ENCODE measurements at places on chromosomes 7 and 10. TPM values are rescaled to one million over a fixed set of nuclear protein-coding genes. Genes with fewer than 3 reads are reported as not detected.

DNA sequence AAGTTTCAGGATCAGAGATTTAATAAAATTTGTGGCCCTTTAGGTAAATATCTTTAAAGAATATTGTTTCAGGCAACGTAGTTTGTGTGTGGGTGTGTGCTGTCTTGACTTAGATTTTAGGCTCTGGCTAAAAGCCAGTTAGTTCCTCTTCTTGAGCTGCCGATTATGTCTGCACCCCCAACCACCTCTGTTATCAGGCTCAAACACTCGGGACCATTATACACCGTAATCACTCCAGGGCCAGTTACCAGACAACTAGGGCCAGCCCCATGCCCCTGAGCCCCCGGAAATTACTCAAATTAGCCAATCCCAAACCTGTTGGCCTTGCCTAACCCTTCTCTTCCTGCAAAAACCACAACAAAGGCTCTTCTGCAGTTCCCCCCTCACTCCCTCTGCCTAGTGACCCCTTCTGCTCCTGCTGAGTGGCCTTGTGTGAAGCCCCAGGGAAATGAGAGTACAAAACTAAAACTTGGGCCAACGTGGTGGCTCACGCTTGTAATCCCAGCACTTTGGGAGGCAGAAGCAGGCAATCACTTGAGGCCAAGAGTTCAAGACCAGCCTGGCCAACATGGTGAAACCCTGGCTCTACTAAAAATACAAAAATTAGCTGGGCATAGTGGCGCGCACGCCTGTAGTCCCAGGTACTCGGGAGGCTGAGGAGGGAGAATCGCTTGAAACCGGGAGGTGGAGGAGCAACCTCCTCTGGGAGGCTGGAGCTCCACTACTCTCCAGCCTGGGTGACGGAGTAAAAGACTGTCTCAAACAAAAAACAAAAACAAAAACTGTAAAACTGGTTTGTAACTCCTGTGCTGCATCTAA is 9.2 kb upstream of the HNRNPF start:
- H3K4me3 ChIP-seq: no peak overlapping the region
- H3K27me3 ChIP-seq: no peaks in the 10 kb centered on the region
- no peaks in the 10 kb centered on the region for H3K36me3 ChIP-seq
- H3K27ac ChIP-seq: peak overlapping the region; percentile 53
- H3K4me1 ChIP-seq: peaks cover 23% of the 10 kb centered on the region

- no peaks in the 10 kb centered on the region for H3K27me3 ChIP-seq
- no peak for DNase-seq
- H3K4me1 ChIP-seq: no peaks in the 10 kb centered on the region
Measured at GRCh38 chr7:105470090-105470489, 52.0 kb downstream of the PUS7 start.

The LIPA gene
- 57.9 TPM for total RNA-seq

DNA sequence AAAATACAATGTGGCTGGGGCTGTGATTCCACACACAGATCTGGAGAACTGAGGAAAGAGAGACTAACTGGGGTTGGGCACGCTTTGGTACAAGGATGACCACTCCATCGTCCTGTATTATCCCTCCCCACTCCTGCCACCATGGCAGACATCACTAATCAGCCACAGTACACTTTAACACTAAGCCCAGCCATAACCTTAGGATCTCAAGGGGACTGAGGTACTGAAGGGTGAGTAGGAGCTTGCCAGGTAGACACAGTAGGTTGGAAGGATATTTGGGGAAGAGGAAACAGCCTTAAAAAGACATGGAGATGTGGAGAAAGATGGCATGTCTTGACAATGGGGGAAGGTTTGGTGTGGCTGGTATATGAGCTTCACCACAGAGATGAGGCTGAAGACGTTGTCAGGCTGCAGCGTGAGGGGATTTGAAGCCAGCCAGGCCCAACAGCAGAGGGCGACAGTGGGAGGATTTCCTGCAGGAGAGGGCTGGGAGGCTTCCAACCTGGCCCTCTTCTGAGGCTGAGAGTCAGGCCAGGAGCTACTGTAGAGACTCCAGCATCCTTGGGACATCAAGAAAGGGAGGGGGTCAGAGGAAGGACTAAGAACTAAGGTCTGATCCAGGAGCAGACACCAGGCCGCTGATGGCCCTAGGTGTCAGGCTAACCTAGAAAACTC is 58.6 kb upstream of the COL13A1 start:
- no peaks in the 10 kb centered on the region for H3K4me1 ChIP-seq
- no peaks in the 10 kb centered on the region for H3K27me3 ChIP-seq
- H3K4me3 ChIP-seq: no peak overlapping the region

GRCh38 chr10:48974510-48975156 is 35.0 kb upstream of the LRRC18 start:
- DNase-seq: no peak
- H3K4me3 ChIP-seq: no peak overlapping the region
- no peaks in the 10 kb centered on the region for H3K4me1 ChIP-seq
- no peaks in the 10 kb centered on the region for H3K27me3 ChIP-seq

- H3K27ac ChIP-seq: no peak overlapping the region
- H3K36me3 ChIP-seq: no peaks in the 10 kb centered on the region
- no peaks in the 10 kb centered on the region for H3K27me3 ChIP-seq
Measured at GRCh38 chr7:145732521-145732920, 384.1 kb upstream of the CNTNAP2 start.

- peaks cover 25% of the 10 kb centered on the region for H3K4me1 ChIP-seq
- peak overlapping the region; percentile 6 for H3K27ac ChIP-seq
- no peak overlapping the region for H3K4me3 ChIP-seq
- H3K27me3 ChIP-seq: no peaks in the 10 kb centered on the region
Measured at GRCh38 chr7:34043461-34044305, 138.3 kb downstream of the BMPER start.

The RBP3 gene
- total RNA-seq: not detected

The SPACDR gene
- 1.5 TPM for total RNA-seq

The BHLHA15 gene
- not detected for total RNA-seq

- no peaks in the 10 kb centered on the region for H3K4me1 ChIP-seq
- DNase-seq: no peak
- H3K36me3 ChIP-seq: no peaks in the 10 kb centered on the region
- H3K4me3 ChIP-seq: no peak overlapping the region
Measured at GRCh38 chr10:133129859-133130495, 30.0 kb upstream of the KNDC1 start.

DNA sequence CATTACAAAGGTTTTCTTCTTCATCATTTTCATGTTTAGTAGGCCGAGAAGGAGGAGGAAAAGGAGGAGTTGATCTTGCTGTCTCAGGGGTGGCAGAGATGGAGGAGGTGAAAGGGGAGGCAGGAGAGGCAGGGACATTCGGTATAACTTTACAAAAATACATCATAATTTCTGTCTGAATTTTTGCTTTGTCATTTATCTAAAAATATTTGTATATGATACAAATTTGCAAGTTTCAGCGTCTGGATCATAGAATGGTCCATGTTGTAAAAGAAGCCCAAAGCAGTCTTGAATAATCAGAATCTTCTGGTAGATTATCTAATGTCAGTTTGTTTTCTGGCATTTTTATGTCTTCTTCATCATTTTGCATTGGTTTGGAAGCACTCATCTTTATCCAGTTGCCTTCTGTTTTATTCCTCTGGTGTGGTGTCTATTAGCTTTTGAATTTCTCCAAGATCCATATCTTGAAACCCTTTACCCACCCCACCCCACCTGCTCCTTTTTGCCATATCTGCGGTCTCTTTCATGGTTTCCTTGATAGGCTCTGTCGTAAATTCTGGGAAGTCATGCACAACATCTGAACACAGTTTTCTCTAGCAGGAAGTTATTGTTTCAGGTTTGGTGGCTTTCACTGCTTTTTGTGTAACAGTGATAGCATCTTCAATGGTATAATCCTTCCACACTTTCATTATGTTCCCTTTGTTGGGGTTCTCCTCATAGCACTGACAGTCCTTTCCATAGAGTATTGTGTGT is 95.0 kb downstream of the ST7 start:
- H3K36me3 ChIP-seq: no peaks in the 10 kb centered on the region
- H3K27ac ChIP-seq: no peak overlapping the region
- DNase-seq: no peak
- no peak overlapping the region for H3K4me3 ChIP-seq
- no peaks in the 10 kb centered on the region for H3K4me1 ChIP-seq

The LRWD1 gene
- 26.2 TPM for total RNA-seq

The ESYT2 gene
- total RNA-seq: 115 TPM

DNA sequence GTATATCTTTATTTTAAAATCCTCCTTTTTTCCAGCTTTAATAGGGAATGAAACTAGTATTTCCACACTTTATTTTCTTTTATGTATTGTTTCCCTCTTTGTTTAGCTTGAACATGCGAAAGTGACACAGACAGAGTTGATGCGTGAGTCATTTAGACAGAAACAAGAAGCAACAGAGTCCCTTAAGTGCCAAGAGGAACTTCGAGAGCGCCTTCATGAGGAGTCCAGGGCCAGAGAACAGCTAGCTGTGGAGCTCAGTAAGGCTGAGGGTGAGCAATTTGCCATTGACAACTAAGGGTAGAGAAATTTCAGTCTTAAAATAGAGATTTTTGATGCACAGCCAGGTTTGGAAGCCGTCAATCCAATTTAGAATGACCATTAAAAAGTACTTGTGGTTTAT is 73.1 kb downstream of the CYP51A1 start:
- H3K27me3 ChIP-seq: no peaks in the 10 kb centered on the region
- no peaks in the 10 kb centered on the region for H3K4me1 ChIP-seq
- no peaks in the 10 kb centered on the region for H3K36me3 ChIP-seq
- DNase-seq: no peak

GRCh38 chr7:29239638-29240037 is 45.1 kb downstream of the CHN2 start:
- no peak for DNase-seq
- H3K27ac ChIP-seq: no peak overlapping the region
- H3K27me3 ChIP-seq: no peaks in the 10 kb centered on the region
- no peaks in the 10 kb centered on the region for H3K36me3 ChIP-seq
- no peaks in the 10 kb centered on the region for H3K4me1 ChIP-seq
- no peak overlapping the region for H3K4me3 ChIP-seq

- DNase-seq: no peak
- H3K27ac ChIP-seq: no peak overlapping the region
- no peak overlapping the region for H3K4me3 ChIP-seq
Measured at GRCh38 chr7:100565133-100565571, 8.5 kb downstream of the SAP25 start.

The TSPAN33 gene
- 10.5 TPM for total RNA-seq

DNA sequence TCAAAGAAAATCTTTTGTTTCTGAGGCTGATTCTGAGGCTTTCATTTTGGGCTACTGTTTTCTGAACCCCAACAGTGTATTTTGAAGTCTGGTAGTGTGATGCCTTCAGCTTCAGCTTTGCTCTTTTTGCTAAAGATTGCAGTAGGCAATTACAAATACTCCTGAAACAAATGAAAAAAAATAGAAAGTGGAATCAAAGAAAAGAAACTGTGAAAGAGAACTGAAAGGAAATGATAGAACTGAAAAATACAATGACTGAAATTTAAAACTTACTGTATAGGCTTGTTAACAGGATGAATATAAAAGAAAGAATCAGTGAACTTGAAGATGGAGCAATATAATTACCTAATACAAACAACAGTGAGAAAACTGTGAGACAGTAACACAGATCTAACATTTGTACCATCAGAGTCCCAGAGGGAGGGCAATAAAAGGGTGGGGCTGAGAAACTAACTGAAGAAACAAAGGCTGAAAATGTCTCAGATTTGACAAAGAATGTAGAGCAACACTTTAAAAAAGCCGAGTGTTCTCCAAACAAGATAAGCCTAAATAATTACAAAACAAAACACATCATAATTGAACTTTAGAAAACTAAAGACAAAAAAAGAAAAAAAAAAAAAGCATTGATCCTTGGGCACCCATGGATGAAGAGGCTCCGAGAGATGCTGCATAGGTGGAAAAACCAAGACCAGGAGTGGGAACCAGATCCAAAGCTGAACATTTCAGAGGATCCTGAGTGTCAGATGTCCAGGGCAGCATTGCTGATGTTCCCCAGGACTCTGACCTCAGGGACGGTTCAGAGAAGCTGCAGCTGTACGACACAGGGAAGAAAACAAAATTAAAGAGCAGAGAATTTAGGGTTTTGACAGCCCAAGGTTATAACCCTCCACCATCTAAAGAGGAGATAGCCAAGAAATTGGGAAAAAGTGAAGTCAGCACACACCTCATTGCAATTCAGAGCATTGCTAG is 223.2 kb upstream of the IGFBP3 start:
- H3K36me3 ChIP-seq: no peaks in the 10 kb centered on the region
- no peaks in the 10 kb centered on the region for H3K4me1 ChIP-seq
- H3K4me3 ChIP-seq: no peak overlapping the region
- DNase-seq: no peak

The GIMAP7 gene
- 25.7 TPM for total RNA-seq

DNA sequence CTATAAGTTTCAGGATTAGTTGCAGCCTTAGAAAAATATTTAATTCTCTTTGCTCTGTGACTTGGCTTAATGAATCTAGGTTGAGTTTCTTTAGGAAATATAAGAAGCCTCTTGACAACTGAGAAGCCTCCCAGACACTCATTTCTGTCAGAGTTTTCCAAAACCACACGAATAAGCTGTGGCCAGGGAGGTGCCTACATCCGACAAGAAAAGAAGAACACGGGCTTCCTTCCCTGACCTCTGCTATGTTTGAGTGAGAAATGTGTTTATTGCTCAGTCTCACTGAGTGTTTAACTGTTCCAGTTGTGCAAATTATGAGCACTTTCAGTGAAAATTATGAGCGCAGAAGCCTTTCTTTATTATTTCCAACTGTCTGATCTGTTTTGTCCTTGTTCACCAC is 105.0 kb downstream of the TRIL start:
- DNase-seq: peak; percentile 13
- H3K4me1 ChIP-seq: no peaks in the 10 kb centered on the region

GRCh38 chr7:35694161-35694783 is 663 bp downstream of the HERPUD2 start:
- H3K4me1 ChIP-seq: peaks cover 34% of the 10 kb centered on the region
- peak overlapping the region; percentile 92 for H3K4me3 ChIP-seq
- peak overlapping the region; percentile 79 for H3K27ac ChIP-seq
- no peaks in the 10 kb centered on the region for H3K27me3 ChIP-seq

- no peaks in the 10 kb centered on the region for H3K36me3 ChIP-seq
- H3K27ac ChIP-seq: peak overlapping the region; percentile 13
- no peak overlapping the region for H3K4me3 ChIP-seq
- peaks cover 37% of the 10 kb centered on the region for H3K4me1 ChIP-seq
- DNase-seq: no peak
Measured at GRCh38 chr7:151348970-151349369, 7.4 kb downstream of the NUB1 start.

The MOGAT3 gene
- not detected for total RNA-seq

The MYO1G gene
- total RNA-seq: 0.84 TPM

GRCh38 chr7:121744319-121744718 is 128.6 kb upstream of the PTPRZ1 start:
- H3K4me1 ChIP-seq: no peaks in the 10 kb centered on the region
- no peaks in the 10 kb centered on the region for H3K27me3 ChIP-seq
- no peak overlapping the region for H3K27ac ChIP-seq
- no peaks in the 10 kb centered on the region for H3K36me3 ChIP-seq
- H3K4me3 ChIP-seq: no peak overlapping the region

- no peaks in the 10 kb centered on the region for H3K4me1 ChIP-seq
- DNase-seq: no peak
- no peak overlapping the region for H3K27ac ChIP-seq
- H3K4me3 ChIP-seq: no peak overlapping the region
- H3K36me3 ChIP-seq: no peaks in the 10 kb centered on the region
- H3K27me3 ChIP-seq: no peaks in the 10 kb centered on the region
Measured at GRCh38 chr7:127346575-127347256, 45.8 kb downstream of the ZNF800 start.

The TMEM229A gene
- not detected for total RNA-seq
